ENCODE measurements at places on chromosomes 3 and 15.

DNA sequence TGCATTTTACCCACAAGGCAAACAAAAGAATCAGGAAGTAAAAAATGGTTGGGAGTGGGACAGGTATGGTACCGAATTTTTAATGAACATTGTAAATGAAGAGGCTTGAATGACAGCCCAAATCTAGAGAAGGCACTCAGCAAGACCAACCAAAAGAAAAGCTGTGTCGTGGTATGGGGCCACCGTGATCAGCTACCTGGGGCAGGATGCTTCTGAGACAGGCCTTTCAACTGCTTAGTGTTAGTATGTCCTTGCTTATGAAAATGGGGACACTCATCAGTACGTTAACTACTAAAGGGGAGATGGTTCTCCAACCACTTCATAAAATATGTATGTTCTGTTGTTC is 228.7 kb upstream of the ST8SIA2 start:
- no peak for DNase-seq

DNA sequence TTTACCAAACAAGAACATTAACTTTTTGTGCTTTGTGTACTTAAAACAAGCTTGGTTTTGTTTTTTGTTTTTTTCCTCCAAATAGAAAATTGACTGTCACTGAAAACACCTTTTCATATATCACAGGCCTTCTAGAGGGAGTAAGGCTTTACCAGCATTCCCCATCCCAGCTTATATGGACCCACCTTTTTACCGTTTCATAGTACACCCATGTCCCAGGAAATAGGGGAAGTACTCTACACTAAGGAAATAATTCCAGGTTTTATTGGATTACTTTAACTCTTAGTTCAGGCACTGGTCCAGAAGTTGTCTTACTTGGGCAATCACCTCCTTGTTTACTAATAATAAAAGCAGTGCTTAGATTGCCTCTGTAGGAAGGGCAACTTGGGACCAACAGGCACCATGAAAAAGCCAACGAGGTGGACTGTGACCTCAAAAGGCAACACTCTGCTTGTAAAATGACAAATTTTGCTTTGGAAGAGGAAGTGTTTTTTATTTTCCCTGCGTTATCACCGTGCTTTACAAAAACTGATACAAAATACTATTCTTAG is 26.2 kb downstream of the HMG20A start:
- no peak for DNase-seq

GRCh38 chr3:50347187-50347813 is 1.8 kb upstream of the ZMYND10 start:
- no peak for DNase-seq

- no peak for DNase-seq
Measured at GRCh38 chr3:52280050-52280461, 1.6 kb upstream of the WDR82 start.

- DNase-seq: no peak
Measured at GRCh38 chr3:85697156-85697555, 738.4 kb downstream of the CADM2 start.

DNA sequence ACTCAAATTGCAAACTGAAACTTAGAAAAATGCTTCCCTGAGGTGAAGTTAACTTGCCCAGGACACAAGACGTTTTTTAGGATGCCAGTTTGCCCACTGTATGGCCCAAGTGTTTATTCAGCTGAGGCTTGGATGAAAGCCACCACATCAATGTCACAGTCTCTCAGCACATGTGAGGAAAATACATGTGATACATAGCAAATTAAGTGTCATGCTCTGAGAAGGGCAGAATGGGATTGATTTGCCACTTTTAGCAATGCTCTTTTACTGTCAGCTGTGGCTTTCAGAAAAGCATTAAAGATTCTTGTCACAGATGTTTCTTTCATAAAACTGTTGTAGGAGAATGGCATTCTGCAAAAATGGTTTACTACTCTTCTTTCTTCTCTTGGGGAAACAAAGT is 165.5 kb downstream of the ZIC1 start:
- DNase-seq: no peak

- no peak for DNase-seq
Measured at GRCh38 chr3:188943591-188943990, 228.2 kb upstream of the TPRG1 start.

- DNase-seq: peak; percentile 23
Measured at GRCh38 chr15:90030376-90030775, 29.3 kb downstream of the ZNF710 start.

- no peak for DNase-seq
Measured at GRCh38 chr3:76403556-76403955, 618.2 kb upstream of the ZNF717 start.

DNA sequence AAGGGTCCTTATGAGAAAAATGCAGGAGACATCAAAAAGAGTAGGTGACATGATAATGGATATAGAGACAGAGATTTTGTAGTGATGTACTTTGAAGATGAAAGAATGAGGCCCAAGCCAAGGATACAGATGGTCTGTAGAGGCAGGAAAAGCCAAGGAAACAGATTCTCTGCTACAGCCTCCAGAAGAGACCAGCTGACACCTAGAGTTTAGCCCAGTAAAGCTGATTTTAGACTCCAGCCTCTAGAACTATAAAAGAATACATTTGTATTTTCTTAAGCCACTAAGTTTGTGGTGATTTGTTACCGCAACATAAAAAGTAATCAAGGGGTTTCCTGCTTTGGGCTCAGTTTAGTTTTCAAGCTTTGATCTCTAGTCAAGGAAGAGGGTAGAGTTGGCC is 64.8 kb downstream of the STRIT1 start:
- DNase-seq: no peak

- no peak for DNase-seq
Measured at GRCh38 chr15:48447058-48447457, 115.8 kb downstream of the DUT start.

- no peak for DNase-seq
Measured at GRCh38 chr3:19559724-19560442, 374.1 kb downstream of the EFHB start.

DNA sequence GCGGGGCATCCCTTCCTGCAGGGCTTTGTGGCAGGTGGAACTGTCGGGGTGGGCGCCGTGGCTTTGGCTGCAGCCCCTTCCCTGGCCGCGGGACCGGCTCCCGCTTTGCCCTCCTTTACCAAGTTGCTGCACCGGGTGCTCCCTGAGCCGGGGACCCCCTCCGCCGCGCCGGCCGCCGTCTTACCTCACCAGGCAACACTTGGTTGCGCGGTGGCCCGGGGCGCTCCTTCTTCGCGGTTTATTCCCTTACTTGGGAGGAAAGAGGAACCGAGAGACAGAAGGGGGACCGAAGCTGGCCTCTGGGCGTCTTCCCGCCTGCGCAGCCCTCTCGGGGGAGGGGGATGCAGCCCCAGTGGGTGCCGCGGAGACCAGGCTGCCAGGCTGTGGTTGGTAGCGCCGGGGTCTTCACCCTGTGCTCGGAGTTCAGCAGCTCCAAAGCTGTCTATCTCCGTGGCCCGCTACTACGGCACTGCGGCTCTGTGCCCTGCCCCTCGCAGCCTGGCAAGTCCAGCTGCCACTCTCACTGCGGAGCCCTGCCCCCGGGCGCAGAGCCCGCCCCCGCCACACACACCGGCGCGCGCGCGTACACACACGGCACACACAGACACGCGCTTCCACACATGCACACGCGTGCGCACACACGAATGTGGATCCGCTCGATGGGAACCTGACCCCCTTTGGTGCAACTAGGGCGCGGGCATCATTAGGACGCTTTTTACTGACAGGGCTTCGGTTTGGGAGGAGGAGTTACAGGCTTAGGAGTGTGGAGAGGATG is at the start of gene DGKG:
Gene DGKG, minus strand, starts transcription at position 473 of the 775 bp plus-strand sequence. CDS start 41,775 bp downstream, outside the sequence.
- DNase-seq: no peak

GRCh38 chr3:42901073-42901415 is 4.9 kb upstream of the ZNF662 start:
- no peak for DNase-seq

GRCh38 chr3:107753494-107753893 is 230.7 kb downstream of the BBX start:
- no peak for DNase-seq

GRCh38 chr15:67032608-67033007 is 32.8 kb upstream of the SMAD3 start:
- DNase-seq: no peak

DNA sequence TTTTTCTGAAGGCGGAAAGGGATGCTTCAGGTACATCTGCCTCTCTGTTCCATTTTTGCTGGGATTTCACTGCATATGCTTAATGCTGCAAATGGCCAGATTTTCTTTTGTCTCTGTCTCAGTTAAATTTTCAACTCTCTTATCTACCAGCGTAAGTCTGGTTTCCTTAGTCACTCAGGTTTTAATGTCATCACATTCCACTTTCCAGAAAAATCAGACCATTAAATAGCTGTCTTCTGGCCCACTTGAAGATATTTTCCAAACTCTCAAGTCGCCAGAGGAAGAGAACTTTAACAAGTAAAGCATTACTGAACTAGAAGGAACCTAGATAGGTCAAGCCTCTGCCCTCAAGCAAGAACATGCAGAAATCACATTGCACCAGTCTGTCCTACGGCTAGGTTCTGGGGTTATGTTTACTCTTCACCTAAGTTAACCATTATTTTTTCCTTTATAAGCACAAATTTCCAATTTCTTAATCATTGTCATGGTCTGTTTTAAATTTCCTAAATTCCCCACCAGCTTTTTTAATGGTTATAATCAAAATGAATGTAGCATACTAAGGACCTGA is 26.5 kb downstream of the AVEN start:
- no peak for DNase-seq

DNA sequence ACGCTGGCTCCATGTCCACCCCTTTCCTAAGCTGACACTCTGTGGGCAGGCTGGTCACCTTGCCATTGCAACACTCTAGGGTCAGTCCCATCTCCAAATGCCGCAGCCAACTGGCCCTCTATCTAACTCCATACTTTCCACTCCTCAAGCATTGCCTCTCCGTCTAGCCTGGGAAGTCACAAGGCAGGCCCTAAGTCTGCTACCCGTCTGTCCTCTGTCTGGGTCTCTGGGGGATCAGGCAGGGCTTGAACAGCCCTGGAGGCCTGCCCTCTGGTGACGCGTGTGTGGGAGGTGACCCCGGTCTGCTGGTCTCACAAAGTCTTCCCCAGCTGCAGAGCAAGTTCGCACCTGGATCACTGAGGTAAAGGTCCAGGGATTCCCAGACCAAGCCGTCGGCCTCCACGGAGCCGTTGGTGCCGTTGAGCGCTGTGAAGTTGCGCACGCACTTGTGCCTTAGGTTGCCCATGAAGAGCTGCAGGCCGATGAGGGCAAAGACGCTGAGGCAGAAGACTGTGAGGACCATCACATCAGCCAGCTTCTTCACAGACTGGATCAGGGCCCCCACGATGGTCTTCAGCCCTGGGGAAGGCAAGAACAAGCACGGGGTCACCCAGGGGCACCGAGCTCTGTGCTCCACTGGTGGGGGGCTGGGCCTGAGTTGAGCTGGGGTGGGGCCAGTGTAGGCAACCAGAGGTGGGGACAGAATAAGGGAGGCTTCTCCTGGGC is 39.9 kb downstream of the SCN5A start:
- no peak for DNase-seq

GRCh38 chr3:59866076-59866475 is 816.3 kb upstream of the CFAP20DC start:
- no peak for DNase-seq

GRCh38 chr15:65916664-65917406 is 47.5 kb downstream of the RAB11A start:
- DNase-seq: peak; percentile 79

DNA sequence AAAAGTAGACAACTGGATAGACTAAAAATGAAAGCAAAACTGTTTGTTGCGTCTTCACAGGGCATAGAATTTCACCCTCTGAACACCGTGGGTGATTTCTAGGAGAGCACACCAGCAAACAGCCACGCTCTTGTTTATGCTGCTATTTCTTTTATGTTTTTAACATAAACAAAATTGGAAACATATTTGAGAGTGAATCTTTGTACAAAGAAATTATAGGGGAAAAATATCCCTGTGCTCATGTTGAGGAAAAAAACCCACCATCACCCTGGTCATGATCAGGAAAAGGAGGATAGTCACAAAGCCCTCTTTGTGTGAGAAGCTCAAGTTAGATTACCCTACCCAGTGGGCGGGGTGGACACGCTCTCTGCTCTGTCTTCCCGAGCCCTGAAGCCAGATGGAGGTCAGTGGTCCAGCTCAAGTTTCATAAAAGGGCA is 313.3 kb downstream of the SATB1 start:
- DNase-seq: no peak

DNA sequence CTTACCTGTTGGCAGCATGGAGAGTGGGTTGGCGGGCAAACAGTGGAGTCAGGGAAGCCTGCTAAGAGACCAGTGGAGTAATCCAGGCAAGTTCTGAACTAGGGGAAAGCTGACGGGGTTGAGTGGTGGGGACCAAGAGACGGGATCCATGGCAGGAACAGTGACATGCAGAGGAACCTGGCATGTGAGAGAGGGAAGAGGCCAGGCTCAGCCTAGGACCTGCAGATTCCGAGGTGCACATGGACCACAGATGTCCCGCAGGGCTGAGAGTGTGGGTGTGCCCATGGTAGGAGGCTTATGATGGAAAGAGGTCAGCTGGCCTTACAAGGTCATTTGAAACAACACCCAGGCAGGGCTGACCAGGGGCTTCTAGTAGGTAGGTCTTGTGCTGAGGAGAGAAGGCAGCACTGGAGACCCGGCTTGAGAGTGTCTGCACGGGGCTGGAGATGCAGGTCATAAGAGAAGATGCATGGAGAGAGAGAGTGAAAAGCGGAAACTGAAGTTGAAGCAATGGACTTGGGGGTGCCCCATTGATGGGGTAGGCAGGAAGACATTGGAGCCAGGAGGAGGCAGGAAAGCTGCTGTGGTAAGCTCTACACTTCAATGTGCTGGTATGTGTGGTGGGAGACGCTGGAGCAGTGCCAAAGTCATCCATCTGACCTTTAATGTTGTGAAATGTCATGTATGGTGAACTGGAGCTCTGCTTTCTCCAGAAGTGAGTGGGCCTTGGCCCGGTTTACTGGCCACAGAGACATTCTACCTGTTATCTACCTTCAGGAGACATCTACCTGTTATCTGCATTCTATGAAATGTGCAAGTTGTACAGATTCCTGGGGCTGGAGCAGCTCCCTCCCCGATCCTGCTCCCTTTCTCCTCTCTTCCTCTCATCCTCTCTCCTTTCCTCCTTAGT is 4.6 kb downstream of the SPSB4 start:
- DNase-seq: no peak

GRCh38 chr3:17801131-17801530 is 58.7 kb upstream of the TBC1D5 start:
- DNase-seq: no peak

DNA sequence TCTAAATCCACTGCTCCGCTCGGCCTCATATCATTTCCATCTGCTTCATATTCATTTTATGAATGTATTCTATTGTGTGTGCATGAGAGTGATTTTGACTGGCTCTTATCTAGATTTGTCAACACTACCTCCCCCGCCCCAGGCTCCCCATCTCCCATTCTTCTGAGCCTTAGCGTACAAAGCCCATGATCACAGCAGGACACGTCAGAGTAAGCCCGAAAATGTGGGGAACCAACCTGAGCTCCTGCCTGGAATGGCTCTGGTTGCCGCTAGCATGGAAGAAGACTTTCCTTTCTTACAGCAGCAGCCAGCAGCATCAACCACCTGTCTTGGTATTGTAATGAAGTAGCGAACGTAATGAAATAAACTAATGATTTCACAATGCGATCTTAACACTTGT is 61.4 kb downstream of the GABRB3 start:
- DNase-seq: no peak

- no peak for DNase-seq
Measured at GRCh38 chr3:31314258-31314657, 218.5 kb upstream of the STT3B start.

GRCh38 chr3:178255315-178255714 is 280.9 kb upstream of the KCNMB2 start:
- no peak for DNase-seq

GRCh38 chr3:170976190-170976519 is 50.4 kb downstream of the SLC2A2 start:
- no peak for DNase-seq
